ENCODE measurements at places on chromosomes 13 and 19.
A peak's percentile ranks its signal among the peaks of the same experiment; 100 is the strongest.

DNA sequence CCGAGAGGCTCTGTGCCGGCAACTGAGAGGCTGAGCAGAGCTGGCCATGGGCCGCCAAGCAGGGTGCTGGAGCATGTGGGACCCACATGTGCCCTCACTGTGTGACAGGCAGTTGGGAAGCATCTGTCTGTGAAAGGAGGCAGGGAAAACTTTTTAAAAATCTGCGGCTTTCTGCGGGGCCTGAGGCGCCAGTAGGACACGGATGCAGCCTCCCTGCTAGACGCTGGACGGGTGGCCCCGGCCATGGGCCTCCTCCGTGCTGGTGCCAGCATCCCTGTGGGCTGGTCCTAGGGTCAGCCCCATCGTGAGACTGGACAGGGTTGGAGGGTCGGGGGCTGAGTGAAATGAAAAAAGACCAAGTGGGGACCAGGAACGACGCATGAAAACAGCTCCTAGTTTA, 20.9 kb upstream of the DCUN1D2 start:
- DNase-seq: no peak

DNA sequence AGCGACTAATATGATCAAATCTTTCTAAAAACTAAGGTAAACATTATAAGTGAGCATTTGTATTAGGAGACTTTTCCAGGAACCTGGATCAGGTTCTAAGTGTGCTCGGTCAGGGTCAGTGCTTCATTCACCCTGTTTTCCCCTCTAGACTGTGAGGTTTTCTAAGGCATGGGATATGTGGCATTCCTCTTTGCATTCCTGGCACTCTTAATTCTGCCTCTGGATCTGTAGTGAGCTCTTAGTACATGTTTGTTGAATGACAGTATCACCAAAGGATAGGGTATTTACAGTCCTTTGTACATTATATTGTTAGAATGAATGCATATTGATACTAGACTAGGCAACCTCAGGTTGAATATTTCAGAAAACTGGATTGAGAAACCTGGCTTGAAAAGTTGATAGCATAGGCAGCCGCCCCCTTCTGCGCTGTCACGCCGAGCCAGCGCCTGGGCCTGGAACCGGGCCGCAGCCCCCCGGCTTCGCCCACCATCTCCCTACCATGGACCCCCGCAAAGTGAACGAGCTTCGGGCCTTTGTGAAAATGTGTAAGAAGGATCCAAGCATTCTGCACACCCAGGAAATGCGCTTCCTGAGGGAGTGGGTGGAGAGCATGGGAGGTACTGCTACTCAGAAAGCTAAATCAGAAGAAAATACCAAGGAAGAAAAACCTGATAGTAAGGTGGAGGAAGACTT, 156.5 kb downstream of the KCNRG start:
- DNase-seq: peak; percentile 74

GRCh38 chr19:48490981-48491792, 20.4 kb downstream of the LMTK3 start:
- DNase-seq: no peak

GRCh38 chr13:28822151-28822550, 2.0 kb downstream of the MTUS2 start:
- DNase-seq: no peak

- DNase-seq: no peak
These were observed 56.0 kb downstream of the CDADC1 start for GRCh38 chr13:49303533-49304252.

DNA sequence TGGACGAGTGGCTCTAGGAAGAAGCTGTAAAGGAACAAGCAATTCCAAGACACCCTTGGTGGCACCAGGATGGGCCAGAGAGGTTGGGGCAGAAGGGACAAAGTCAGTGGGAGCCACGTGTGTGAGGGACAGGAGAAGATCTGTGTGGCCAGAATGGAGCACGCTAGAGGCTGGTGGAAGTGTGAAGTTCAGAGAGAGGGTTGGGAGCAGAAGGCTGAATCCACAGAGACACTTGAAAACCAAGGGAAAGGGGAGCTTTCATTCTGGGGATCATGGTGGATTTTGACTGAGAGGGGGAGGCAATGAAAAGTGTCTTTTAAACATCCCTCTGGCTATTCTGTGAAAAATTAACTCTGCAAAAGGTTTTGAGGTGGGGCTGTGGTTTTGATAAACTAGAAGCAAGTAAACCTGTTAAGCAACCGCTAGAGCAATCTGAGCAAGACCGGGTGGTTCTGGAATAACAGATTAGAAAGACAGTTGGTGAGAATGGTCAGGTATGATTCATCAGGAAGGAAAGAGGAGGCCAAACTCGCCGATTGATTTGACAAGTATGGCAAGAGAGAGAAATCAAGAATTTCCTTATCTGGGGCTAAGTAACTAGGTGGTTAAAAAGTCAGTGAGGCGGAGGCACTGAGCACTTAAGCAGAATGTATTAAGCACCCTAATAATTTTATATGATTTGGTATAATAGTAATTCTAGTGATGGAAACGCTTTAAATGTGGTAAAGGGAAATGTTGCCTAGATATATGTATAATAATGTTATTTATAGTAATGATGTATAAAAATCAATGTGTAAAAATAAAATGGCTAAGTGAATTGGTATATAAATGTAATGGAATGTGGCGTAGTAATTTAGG, 140.0 kb downstream of the MYO16 start:
- DNase-seq: peak; percentile 19

DNA sequence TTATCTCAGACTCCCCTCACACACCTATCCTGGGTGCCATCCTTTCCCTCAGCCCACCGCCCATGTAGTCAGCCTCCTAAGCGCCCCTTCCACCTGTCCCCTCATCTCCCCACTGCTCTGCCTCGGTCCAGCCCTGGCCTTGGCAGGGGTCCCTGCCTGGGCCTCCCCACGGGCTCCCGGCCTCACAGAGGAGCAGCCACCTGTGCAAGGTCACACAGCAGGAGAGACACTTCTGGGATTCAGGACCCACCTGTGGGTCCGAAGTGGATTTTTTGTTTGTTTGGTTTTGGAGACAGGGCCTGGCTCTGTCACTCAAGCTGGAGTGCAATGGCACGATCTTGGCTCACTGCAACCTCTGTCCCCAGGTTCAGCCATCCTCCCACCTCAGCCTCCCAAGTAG, 713 bp upstream of the UPK1A start:
- no peak for DNase-seq

DNA sequence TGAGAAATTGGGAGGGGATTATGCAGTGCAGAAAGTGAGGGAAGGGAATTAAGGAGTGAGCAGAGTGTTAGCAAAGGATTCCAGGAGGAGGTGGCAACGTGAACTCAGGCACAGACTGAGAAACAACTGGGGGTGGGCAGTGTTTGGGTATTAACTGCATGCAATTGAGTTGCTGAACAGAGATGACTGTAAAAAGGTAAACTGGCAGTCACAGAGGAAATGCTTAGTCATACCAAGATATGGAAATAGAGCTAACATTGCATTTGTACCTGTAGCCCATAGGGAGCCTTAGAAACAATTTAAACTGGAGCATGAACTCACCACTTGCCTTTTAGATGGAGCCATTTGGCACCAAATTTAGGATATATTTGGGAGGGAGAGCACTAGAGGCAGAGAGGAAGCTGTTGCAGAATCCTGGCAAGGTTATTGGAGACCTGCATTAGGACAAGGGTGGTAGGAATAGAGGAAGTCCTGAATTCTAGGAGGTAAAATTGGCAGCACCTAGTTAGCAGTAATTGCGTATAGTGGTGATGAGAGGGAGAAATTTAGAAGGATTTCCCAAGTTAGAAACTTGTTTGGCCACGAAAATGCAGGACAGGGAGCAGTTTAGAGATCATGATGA, 100.6 kb upstream of the FRY start:
- no peak for DNase-seq

GRCh38 chr13:80452279-80452678, 111.4 kb upstream of the SPRY2 start:
- DNase-seq: no peak

DNA sequence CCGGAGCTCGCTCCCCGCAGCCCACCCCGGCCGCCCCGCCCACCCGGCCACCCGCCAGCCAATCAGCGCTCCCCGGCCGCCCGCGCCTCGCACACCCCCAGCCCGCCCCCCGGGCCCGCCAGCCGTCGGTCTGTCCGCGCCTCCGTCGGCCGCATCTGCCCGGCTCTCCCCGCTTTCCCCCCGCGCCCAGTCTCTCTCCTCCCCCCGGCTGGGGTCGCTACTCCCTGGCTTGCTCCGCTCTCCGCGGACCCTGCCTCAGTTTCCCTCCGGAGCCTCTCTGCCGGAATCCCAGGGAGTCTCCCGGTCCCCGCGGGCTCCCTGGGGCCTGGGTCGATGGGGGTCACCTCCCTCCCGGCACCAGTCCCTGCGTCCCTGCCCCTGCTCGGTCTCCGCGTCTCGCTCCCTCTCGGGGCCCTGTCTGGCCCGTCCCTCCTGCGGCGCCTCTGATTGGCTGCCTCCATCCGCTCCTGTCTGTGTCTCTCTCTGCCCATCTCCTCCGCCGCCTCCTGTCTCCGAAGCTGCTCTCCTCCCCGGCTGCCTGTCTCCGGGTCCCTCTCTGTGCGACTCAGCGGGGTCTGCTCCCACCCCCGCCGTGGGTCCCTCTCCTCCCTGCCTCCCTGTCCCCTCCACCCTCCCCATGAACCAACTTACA, 484 bp downstream of the IL11 start:
- peak; percentile 79 for DNase-seq

DNA sequence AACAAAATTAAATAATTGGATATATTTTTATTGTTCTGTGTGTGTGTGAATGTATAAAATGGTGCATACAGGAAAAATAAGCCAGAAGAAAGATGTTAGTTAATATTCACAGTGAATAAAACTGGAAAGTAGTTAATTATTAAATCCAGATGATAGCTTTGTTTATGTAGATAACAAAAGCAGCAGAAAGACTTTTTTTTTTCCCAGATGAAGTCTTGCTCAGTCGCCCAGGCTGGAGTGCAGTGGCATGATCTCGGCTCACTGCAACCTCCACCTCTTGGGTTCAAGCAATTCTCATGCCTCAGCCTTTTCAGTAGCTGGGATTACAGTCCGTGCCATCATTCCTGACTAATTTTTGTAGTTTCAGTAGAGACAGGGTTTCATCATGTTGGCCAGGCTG, 140.1 kb downstream of the ZNF486 start:
- no peak for DNase-seq

DNA sequence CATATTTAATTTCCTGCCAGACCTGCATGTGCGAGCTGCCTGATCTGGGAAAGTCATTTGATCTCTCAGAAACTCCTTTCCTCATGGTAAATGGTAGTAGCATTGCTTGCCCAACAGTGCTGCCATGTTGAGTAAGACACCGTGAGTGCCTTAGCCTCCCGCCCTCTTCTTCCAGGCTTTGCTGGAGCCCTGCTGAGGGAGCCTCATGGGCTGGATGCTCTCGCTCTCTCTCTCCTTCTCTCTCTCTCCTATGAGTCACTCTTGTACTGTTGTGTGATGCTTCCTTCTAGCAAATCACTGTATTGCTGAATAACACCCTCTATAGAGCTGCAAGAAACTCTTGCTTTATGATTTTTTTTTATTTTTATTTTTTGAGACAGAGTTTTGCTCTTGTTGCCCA, 365.5 kb downstream of the UQCRFS1 start:
- no peak for DNase-seq

DNA sequence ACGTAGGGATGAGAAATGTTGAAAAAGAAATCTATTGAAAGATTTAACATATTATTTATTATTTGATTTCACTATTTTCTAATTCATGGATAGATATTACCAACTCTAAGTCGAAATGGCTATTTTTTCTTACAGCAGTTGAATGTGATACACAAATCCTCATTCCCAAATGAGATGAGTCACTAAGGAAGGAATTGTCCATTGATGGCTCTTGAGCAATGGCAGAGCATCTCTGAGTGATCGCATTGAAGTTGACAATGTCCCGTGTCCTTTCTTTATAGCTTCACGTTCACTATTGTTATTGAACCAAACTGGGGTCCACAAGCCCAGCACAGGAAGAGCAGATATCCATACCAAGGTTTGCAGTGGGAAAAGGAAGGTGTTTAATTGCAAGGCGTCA, 648.3 kb upstream of the SPRY2 start:
- DNase-seq: no peak

DNA sequence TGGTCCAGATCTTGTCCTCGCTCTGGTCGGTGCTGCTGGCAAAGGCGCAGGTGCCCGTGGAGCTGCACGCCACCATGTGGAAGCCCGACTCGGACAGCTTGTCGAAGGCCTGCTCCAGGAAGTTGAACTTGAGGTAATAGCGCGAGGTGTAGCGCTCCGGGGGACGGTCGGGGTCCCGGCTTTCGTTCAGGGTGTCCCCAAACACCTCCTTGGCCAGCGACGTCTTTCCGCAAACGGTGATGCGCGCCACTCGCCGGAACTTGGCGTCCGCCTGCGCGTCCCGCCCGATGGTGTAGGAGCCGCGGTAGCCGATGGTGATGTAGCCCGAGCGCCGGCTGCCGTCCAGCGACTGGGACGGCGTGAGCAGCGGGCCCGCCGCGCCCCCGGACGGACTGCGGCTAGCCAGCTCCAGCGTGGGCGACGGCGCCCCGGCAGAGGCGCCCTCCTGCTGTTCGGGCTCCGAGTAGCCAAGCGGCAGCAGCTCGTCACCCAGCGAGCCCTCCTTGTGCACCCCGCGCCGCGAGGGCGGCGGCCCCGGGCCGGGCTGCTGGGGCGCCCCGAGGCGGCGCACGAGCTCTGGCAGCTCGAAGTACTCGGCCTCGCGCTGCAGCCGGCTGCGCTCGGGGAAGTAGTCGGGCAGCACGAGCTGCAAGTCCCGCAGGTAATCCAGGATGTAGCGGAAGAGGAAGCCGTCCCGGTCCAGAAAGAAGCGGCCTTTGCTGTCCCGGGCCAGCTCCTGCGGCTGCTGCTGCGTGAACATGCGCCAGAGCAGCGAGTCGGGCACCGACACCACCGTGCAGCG, 801 bp downstream of the KCTD12 start:
- peak; percentile 86 for DNase-seq

DNA sequence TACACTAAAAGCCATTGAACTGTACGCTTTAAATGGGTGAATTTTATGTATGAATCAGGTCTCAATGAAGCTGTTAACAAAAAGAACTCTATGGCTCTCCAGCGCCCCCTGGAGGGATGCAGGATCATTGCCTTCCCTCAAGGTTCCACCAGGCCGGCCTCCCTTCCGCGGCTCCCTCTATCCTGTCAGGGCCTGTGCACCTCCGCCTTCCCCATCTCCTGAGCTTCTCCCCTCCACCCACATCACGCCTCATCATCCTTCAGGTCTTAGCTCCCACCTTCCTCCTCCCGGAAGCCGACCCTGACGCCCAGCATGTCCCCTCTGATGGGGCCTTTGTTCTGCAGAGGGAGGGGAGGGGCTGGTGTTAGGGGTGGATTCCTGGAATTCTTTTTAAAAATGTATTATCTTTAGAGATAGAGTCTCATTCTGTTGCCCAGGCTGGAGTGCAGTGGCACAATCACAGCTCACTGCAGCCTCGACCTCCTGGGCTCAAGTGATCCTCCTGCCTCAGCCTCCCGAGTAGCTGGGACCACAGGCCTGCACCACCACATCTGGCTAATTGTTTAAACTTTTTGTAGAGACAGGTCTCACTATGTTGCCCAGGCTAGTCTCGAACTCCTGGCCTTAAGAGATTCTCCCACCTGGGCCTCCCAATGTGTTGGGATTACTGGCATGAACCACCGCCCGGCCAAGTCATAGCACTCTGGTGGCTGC, 27.7 kb downstream of the MEIS3 start:
- DNase-seq: peak; percentile 46

DNA sequence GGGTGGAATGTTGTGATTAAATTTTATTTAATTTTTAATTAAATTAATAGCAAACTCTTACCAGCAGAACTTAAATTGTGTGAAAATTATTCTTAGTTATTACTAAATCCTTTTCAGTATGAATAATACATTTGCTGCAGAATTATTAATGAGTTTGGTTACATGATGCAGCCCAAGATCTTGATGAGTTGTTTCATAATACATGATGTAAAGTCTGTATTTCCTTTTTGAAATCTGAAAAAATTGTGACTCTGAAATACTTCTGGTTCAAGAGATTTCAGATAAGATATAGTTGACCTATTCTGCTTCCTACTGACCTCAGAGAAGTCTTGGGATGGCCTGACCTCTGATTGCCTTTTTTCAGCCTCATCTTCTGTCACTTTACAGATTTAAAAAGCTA, 11.1 kb downstream of the SAE1 start:
- DNase-seq: no peak

Measured in fibroblast of lung (primary cell).